Activated CD4-positive, alpha-beta memory T cell treated with anti-CD3 and anti-CD28 coated beads, Interleukin-2, amount 10 ng/mL, durations not matched to agents 7 days and 5 days (primary cell): ENCODE measurements at places on chromosomes 11 and 22. TPM values are rescaled to one million over a fixed set of nuclear protein-coding genes. Genes with fewer than 3 reads are reported as not detected.

The CRYBB2 gene
- not detected for total RNA-seq

The TSPAN32 gene
- total RNA-seq = 48.0 TPM

The CCDC73 gene
- not detected for total RNA-seq

The FTH1 gene
- total RNA-seq = 1,189 TPM

- DNase-seq = no peak
Observed at GRCh38 chr11:130181295-130182272, 22.0 kb downstream of the ST14 start.

GRCh38 chr22:36873614-36874308 lies 13.0 kb downstream of the NCF4 start:
- DNase-seq = peak; percentile 61

GRCh38 chr11:96367342-96367741 lies 22.4 kb downstream of the CCDC82 start:
- DNase-seq = no peak

DNA sequence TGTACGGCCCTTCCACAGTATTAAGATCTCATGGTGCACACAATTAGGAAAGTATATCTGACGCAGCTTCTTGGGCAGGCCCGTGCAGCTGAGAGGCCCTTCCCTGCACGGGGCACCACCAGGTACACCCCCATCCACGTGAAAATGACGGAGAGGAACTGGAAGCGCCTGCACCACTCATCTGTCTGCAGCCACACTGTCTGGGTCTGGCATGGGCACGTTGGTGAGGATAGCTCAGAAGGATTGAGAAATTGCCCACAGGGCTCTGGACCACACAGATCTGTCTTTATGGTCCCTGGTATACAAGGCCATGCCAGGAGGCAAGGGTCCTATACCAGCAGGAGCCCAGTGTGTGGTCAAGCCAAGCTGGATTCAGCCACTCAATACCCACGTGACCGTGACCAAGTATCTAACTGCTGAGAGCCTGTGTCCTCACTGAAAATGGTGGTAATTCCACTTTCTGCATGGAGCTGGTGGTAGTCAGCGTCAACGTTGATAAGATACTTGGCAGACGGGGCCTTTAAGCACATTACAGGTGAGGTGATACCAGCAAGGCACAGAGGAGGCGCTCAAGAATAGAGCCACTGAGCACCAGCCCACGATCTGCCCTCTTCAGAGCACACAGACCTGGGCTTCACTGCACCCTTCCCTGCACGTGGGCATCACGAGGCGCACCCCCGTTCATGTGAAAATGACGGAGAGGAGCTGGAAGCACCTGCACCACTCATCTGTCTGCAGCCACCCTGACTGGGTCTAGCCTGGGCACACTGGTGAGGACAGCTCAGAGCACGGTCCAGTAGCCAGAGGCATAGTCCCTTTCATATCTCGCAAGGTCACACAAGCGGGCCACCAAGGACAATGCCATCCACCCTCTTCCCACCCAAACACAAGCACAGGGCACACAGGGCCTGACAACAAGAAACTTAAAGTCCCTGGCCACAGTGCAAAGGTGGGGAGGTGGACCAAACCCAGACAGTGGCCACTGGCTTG lies 28.4 kb downstream of the SHANK2 start:
- no peak for DNase-seq

DNA sequence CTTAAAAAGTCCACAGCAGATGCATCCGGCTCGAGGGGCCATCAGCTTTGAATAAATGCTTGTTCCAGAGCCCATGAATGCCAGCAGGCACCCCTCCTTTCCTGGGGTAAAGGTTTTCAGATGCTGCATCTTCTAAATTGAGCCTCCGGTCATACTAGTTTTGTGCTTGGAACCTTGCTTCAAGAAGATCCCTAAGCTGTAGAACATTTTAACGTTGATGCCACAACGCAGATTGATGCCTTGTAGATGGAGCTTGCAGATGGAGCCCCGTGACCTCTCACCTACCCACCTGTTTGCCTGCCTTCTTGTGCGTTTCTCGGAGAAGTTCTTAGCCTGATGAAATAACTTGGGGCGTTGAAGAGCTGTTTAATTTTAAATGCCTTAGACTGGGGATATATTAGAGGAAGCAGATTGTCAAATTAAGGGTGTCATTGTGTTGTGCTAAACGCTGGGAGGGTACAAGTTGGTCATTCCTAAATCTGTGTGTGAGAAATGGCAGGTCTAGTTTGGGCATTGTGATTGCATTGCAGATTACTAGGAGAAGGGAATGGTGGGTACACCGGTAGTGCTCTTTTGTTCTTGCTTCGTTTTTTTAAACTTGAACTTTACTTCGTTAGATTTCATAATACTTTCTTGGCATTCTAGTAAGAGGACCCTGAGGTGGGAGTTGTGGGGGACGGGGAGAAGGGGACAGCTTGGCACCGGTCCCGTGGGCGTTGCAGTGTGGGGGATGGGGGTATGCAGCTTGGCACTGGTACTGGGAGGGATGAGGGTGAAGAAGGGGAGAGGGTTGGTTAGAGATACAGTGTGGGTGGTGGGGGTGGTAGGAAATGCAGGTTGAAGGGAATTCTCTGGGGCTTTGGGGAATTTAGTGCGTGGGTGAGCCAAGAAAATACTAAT lies 1.9 kb downstream of the NEAT1 start:
- DNase-seq = peak; percentile 68

GRCh38 chr11:27329867-27330632 lies 33.0 kb downstream of the CCDC34 start:
- DNase-seq = no peak

- no peak for DNase-seq
Observed at GRCh38 chr22:43246188-43246587, 59.3 kb upstream of the TTLL12 start.

GRCh38 chr11:11538277-11538960 lies 83.4 kb downstream of the GALNT18 start:
- no peak for DNase-seq

DNA sequence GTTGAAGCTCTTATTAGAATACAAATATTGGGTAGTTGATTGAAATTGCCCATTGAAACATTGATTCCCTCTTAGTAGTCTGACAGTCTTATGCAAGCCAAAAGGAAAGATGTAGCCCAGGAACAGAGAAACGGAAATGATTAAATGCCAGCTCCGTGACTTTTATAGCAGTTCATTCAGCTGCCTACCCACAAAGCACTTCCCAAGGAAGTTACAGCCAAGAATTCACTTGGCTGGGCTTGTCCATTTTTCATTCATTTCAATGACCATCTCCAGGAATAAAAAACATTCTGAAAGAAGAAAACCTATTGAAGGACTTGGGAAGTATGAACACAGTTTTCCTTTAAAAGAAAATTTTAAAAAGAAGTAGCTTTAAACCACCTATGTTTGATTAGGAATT lies 62.0 kb downstream of the NCAM1 start:
- no peak for DNase-seq

GRCh38 chr11:32786811-32787210 lies 7.7 kb downstream of the CCDC73 start:
- no peak for DNase-seq

- no peak for DNase-seq
Observed at GRCh38 chr11:34351687-34352469, 5.9 kb downstream of the ABTB2 start.
